ENCODE measurements at places on chromosomes 6 and 20.

- DNase-seq = no peak
These were observed 135.8 kb downstream of the SLC35F1 start for GRCh38 chr6:118042855-118043254.

GRCh38 chr6:130859161-130859867, 32.1 kb downstream of the SMLR1 start:
- no peak for DNase-seq

DNA sequence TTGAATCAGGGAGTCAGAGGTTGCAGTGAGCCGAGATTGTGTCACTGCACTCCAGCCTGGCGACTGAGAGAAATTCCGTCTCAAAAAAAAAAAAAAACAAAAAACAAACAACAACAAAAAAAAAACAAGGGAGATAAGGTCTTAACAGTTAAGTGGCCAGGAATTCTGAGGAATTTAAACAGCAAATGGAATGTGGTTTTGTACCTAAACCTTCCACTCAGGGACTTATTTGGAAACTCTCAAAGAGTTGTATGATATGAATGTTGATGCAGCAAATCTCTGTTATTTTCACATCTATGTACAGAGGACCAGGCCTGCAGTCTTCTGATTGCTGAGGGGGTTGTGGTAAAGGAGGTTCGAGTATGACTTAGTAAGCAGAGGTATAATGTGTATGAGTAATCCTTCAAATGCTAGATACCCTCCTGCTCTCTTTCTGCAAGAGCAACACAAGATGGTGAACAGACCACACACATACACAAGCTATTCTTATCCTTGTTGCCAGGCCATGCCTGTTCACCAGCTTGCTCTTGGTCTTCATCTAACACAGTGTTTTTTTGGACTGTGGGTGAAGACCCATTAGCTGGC, 174.9 kb upstream of the SCGN start:
- DNase-seq = no peak

GRCh38 chr6:33215271-33216116, 7.2 kb downstream of the RING1 start:
- no peak for DNase-seq

DNA sequence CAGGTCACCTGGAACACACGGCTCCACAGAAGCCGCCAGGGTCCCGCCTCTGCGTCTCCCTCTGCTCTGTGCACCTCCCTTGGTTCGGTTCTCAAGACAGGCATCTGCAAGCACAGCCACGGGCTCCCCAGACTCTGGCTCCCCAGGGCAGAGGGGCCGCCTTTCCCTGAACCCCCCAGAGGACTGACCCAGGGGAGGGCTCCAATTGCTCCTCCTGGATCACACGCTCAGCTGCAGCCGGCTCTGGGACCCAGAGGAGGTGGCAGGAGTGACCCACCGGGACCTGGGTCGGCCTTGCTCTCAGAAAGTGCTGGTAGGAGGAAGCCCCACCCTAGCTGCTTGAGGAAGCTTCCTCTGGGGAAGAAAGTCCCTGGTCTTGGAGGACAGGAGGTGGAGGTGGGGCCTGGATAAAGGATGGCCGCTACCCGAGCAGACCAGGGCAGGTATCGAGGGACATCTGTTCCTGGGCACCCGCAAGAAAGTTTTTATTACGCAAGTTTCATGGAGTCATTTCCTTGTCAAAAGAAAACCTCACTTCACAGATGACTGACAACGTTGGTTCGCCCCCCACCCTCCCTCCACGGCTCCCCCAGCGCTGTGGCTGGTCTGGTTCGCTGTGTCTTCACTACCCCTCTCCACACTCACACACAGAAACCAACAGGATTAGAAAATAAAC, 103.9 kb upstream of the AFDN start:
- no peak for DNase-seq

DNA sequence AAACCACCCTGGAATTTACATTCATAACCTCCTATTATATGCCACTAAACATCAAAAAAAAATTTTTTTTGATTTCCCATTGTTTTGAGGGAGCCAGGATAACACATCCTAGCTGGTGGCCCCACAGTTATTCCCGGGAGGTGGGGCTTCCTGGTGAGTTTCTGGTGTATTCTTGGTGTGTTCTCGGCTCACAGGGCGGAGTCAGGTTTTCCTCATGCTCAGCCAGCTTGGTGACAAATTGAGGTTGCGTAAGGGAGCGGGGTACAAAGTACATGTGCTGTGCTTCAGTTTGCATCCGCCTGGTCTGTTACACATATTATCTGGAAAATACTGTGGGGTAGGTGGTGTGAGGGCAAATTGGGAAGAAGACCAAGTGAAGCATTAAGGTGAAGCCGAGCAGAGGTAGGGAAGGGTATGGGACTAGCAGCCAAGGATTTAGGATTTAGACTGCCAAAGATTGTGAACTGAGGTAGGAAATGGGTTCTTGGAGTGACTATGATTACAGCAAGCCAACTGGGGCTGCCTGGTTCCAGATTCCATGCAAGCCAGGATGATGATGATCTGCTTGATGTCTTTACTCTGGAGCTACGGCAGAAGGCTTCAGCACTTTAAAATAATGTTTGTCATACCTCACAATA, 46.2 kb upstream of the EEF1A1 start:
- DNase-seq = no peak

DNA sequence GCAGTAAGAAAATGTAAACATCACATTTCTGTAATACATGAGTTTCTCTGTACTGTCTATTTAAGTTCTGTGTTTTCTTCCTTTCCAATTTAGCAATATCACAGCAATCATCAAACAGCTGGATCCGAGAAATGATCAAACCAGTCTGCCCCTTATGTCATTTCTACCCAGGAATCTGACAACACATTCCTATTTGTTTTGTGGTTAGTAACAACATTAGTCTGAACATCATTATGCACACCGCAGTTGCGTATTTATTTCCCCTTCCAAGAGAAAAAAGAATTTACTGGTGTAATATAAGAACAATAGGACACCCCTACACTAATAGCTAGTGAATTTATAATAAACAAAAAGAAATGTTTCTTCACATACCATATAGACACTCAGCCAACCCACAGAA, 179.5 kb downstream of the BTBD9 start:
- DNase-seq = no peak

DNA sequence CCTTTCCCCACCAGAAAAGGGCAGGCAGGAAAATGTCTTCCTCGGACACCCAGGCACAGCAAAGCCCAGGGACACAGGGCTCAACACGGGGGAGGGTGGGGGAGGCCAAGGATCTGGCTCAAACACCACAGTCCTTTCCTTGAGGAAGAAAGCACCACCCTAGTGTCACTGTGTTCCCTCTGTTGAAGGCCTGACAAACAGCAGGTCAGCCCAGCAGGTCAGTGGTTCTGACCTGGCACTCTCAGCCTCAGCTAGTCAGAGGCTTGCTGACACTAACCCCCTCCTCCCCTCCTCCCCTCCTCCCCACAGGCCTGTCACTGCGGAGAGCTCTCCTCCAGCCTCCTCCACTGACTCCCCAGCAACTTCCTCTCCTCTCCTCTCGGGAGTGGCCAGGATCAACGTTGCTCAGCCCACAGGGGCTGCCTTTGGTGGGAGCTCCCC, 239.6 kb downstream of the LRFN2 start:
- no peak for DNase-seq

GRCh38 chr6:21331235-21331634, 262.3 kb upstream of the SOX4 start:
- no peak for DNase-seq

DNA sequence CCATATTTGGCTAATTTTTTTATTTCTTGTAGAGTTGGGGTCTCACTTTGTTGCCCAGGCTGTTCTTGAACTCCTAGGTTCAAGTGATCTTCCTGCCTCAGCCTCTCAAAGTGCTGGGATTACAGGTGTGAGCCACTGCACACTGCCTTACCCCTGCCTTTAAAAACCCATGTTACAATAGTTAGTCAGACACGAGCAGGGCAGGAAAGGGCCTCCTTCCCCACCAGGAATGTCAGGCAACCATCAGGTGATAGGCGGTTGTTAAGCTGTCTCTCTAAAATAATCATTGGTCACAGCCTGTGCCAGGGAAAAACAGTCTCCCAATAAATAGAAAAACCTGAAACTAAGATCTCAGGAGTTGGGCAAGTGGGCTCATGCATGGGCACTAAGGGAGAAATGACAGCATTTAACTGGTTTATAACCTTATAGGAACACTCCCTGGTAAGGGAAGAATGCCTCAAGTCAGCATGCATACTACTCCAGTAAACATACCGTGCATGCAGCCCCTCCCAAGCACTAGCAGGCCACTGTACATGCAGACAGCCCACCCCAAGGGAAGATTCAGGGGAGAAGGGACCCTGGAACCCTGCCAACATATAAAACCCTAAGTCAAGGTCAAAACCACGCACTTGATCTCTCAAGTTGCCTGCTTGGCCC, 8.4 kb downstream of the OR2H2 start:
- DNase-seq = no peak

DNA sequence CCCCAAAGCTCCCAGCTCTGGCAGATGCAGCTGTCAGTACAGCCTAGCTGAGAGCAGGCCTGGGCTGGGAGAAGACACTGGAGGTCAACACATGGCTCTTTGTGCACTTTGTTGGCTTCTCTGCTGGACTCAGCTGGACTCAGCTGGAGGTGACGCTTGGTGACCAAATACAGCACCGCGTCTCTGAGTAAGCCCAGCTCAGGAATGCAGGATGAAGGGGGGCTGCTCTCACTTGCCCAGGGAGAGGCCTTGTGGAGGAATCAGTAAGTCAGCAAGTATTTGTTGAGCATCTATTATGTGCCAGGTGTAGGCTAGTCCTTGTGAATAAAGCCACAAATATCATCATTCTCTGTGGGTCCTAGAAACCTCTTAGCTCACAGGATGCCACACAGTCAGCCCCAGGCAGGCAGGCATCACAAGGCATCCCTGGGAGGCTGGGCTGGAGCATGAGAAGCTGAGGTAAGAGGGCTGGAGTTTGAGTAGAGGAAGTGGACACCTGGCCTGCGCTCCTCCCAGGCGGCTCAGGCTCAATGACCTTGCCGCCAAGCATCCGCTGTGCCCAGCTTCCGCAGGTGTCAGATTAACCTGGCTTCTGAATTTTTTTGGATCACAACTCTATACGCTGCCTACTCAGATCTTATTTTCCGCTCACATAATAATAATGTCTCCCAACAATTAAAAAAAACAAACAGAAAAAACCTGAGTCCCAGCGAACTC, 95.4 kb downstream of the TMEM170B start:
- DNase-seq = no peak

DNA sequence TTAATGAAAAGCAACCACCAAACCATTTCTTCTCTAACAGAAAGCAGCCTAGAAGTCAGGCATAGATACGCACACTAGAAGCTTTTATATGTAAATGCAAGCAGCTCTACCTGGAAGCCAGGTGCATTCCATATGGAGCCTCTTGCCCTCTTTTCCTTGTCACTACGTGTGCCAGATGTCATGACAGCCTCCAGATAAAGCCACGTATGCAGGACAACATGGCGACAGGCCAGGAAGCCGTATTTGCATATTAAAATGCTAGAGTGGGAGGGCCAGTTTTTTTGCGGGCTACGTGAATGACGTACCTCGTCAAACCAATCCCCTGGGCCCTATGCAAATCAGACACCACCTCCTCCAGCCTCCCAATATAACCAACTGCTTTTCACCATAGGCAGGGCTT, 308.1 kb upstream of the SPTLC3 start:
- DNase-seq = no peak

DNA sequence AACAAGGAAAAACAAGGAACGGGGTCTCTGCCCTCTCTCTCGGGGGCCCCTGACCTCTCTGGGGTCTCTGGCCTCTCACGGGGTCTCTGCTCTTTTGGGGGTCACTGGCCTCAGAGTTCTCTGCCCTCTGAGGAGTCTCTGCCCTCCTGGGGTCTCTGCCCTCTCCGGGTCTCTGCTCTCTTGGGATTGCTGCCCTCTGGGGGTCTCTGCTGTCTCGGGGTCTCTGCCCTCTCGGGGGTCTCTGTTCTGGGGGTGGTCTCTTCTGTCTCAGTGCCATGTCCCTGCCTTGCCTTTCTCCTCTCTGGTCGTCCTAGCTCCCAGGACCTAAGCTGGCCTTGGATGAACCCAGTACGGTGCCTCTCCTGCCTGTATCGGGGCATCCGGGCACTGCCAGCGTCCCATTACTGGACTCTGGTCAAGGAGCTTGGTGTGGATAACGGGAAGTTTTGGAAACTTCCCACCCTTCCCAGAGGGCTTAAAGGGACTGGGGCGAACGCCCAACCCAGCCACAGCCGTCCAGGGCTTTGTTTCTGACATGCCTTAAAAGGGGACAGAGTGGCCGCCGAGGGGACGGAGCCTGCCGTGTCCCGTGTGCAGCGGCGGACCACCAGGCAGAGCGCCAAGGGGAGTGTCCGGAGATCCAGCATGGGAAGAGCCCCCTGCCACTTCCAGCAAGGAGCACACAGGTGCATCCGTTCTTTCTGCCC, 24.7 kb upstream of the MRGBP start:
- no peak for DNase-seq

DNA sequence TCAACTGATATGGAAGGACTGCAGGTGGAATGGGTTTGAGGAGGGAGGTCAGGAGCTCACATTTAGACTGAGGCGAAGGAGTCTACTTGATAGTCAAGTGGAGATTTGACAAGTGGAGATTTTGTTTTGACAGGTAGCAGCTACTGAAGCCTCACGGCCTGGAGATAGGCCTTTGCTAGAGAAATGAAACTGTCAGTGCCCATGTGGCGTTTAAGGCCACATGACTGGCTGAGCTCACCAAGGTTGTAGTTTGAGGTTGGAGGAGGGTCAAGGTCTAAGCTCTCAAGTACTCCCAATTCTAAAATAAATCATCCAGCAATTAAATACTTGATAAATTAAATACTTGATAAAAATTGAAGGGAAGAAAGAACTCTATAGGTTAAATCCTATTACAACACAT, 80.1 kb upstream of the C6orf118 start:
- DNase-seq = no peak

DNA sequence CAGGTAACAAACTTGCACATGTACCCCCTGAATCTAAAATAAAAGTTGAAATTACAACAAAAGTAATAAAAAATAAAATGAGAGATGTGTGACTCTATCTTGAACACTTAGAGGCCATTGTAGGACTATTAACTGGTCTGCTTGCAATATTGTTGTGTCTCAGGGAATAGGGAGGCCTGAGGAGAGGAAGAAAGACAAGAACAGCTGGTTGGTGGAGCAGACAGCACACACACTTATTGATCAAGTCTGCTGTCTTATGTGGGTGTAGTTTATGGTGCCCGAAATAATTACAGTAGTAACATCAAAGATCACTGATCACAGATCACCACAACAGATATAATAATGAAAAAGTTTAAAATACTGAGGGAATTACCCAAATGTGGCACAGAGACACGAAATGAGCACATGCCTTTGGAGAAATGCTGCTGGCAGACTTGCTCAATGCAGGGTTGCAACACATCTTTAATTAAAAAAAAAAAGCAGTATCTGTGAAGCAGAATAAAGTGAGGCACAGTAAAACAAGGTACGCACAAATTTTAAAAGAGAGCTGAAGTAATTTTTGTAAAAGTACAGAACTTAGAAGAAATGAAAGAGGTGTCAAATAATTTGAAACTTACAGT, 110.1 kb upstream of the HDAC2 start:
- DNase-seq = no peak

- no peak for DNase-seq
These were observed 57.6 kb downstream of the NUDT3 start for GRCh38 chr6:34334796-34335416.

- DNase-seq = no peak
These were observed 125.1 kb upstream of the NXT1 start for GRCh38 chr20:23225407-23226060.

- no peak for DNase-seq
These were observed 31.6 kb downstream of the WASF1 start for GRCh38 chr6:110147870-110148269.

GRCh38 chr6:126182650-126183311, 157.1 kb upstream of the CENPW start:
- no peak for DNase-seq
